NCI-H1694 (cell line): ENCODE measurements at places on chromosomes 5 and 9.
A peak's percentile ranks its signal among the peaks of the same experiment; 100 is the strongest.

GRCh38 chr9:72203205-72203803, 54.1 kb downstream of the GDA start:
- peak; percentile 2 for DNase-seq

DNA sequence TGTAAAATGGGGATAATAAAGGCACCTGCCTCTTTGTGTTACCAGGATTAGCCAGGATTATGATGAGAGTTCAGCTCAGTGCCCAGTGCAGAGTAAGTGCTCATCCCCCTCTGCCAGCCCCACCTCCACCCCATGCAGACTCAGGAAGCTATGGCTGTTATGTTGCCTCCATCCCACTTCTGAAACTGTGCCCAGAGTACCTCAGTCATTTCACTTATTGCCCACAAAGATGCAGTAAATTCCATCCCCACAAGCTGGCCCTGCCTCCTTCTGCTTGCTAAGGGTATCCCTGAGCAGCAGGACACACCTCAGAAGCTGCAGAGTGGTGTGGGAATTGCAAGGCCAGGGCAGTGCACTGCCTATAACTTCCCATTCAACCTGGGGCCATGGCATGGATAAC, 415.1 kb downstream of the SPOCK1 start:
- no peak for DNase-seq

GRCh38 chr9:6216951-6217350, 1.3 kb downstream of the IL33 start:
- no peak for DNase-seq

DNA sequence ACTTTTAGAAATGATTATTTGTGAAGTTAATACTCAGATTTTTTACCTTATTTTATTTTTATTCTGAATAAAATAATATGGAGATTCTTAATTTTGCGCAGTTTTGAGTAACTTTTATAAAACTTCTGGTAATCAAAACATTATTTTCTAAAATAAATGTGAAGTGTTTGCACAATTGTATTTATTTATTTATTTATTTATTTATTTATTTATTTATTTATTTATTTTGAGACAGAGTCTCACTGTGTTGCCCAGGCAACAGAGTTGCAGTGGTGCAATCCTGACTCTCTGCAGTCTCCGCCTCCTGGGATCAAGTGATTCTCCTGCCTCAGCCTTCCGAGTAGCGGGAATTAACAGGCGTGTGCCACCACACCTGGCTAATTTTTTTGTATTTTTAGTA, 73.5 kb downstream of the RPS6 start:
- no peak for DNase-seq

GRCh38 chr5:119315516-119315949, 40.3 kb upstream of the TNFAIP8 start:
- DNase-seq: peak; percentile 49

- no peak for DNase-seq
Observed at GRCh38 chr5:165996201-165996875, 2295.1 kb upstream of the WWC1 start.

- no peak for DNase-seq
Observed at GRCh38 chr5:39201160-39201780, 18.1 kb downstream of the FYB1 start.
